Activated CD4-positive, alpha-beta T cell treated with anti-CD3 and anti-CD28 coated beads, Interleukin-10, Interleukin-2, amounts not matched to agents 100 ng/mL and 50 ng/mL, durations not matched to agents 16 hours and 8 hours (primary cell): ENCODE measurements at places on chromosomes 5 and 9.

- DNase-seq = no peak
These were observed 108.7 kb upstream of the EFNA5 start for GRCh38 chr5:107779437-107779836.

DNA sequence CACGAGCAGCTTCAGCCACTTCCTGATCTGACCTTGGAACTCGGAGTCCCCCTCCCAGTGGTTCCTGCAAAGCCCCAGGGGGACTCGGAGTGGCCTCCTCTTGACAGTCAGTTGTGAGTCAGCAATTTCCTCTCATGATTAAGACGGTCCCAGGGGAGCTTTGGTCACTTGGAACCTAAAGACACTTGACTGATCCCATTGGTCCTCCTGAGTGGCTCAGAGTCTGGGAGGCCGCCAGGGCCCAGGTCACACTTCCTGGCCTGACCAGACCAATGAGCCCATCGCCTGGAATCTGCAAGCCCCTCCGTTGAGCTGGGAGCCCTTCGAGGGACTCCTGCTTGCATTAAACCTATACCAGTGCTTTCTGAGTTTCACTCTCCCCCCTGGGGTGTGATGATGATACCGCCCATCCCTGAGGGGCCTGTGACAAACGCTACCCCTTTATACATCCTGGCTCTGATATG lies 29.1 kb downstream of the TSPAN17 start:
- no peak for DNase-seq

DNA sequence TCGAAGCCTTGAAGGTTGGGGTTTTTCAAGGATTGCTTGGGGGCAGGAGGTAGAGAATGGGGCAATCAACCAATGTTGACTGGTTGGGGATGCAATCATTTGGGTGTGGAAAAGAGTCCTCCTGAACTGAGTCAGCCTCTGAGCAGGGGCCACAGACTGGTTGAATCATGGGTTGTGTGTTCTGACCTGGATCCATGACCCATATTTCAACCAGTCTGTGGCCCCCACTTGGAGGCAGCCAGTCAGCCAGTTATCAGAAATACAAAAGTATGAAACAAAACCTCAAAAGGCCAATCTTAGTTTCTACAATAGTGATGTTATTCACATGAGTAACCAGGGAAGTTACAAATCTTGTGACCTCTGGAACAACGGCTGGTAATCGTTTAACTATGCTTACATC lies 81.4 kb upstream of the RANBP6 start:
- peak; percentile 40 for DNase-seq

DNA sequence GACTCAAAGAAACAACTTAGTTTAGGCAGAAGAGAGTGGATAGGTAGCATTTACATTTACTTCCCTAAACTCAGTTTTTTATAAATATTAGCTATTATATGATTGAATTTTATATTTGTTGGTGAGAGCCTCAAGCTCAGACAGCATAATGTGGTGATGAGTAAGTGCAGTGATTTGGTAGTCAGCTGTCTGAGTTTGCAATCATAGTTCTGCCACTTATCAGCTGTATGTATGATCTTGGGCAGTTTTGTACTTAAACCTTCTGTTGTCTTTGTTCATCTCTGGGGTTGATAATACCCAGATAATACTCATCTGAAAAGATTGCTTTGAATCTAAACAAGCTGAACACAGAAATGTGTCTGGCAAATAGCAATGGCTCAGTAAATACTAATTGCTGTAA lies 108.8 kb downstream of the ANXA1 start:
- DNase-seq = no peak

DNA sequence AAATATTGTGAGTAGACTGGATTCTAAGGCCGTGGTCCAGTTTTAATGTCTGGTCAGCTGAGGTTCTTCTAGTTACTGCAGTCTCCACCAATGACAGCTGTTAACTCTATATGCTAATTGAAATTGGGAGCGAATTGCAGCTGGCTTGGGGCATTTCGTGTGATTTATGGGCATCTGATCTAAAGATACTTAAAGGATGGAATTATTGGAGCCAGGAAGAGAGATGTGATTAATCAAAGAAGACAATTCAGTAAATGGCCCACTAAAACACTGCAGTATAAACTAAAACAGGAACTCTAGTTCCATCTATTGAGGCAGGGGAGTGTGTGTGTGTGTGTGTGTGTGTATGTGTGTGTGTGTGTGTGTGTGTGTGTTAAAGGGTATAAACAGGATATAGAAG lies 157.5 kb upstream of the IQGAP2 start:
- no peak for DNase-seq

- DNase-seq = no peak
These were observed 24.6 kb downstream of the TJP2 start for GRCh38 chr9:69198521-69199220.

DNA sequence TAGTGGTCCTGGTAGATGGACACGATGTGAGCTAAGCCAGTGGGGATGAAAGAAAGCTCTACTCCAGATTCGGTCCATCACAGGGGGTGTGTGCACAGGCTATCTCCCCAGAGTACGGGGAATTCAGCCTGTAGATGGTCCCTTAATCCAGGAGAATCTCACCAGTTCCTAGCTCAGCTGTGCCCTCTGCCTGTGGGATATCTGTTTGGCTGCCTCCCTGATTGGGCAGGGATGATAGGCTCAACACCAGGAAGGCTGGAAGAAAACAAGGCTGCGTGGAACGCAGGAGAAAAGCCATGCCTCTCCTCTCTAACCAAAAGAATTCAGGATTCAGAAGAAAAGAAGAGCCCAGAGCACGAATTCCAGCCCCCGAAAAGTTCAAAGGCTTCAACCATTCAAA lies 40.9 kb downstream of the VLDLR start:
- no peak for DNase-seq

DNA sequence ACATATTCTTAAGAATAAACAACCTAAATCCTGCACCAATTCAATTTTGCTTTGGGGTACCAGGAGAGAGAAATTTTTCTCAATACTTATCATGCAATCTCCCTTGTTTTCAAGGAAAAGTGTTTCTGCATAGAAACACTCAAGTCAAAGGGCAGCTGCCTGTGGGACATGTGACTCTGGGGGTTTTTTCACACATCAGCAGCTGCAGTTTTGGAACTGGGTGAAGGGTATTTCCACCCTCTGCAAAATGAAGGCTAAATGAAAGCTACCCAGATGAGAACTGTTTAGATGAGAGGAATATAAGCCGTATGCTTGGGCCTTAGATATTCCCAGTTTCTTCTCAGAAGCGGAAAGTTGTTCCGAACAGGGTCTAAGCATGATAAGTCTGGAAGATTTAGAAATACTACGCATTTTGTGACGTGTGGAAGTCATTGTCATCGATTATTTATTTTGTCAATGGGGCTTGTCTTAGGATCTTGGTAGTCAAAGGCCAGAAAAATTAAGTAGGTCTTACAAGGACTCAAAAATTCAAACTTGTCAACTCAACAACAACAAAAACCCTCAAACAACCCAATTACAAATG lies 64.3 kb upstream of the BOD1 start:
- DNase-seq = no peak

GRCh38 chr9:113853333-113853732 lies 22.8 kb upstream of the ZNF618 start:
- DNase-seq = peak; percentile 24

DNA sequence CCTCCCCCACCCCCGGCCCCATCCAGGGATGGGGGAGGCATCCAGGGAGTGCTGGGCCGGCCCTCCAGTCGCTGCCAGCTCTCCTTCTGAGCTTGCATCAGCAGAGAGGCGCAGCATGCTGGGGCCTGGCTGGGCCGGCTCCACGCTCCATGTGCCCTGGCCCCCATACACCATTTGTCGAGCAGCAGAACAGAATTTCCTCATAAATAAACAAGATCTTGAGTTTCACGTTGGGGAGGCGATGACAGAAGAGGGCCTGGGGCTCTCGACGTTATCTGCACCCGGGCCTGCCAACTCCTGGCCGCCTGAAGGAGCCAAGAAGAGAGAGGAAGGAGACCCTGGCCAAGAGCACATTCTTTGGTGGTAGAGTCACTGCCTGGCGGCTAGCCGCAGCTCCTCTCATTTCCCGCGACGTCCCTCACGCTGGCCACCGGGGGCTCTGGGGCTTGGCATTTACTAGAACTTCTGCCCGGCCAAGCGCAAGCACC lies 177.0 kb downstream of the FGF18 start:
- no peak for DNase-seq

GRCh38 chr5:168992687-168993086 lies 308.3 kb downstream of the SLIT3 start:
- no peak for DNase-seq
